ENCODE measurements at places on chromosomes 5 and 9. TPM values are rescaled to one million over a fixed set of nuclear protein-coding genes. Genes with fewer than 3 reads are reported as not detected.

Gene KCNT1
- 0.06 TPM for total RNA-seq

Gene TAF11L5
- not detected for total RNA-seq

Gene ENTPD8
- total RNA-seq, result not detected

- no peak for DNase-seq
Observed at GRCh38 chr9:136019041-136019680, 58.0 kb upstream of the UBAC1 start.

DNA sequence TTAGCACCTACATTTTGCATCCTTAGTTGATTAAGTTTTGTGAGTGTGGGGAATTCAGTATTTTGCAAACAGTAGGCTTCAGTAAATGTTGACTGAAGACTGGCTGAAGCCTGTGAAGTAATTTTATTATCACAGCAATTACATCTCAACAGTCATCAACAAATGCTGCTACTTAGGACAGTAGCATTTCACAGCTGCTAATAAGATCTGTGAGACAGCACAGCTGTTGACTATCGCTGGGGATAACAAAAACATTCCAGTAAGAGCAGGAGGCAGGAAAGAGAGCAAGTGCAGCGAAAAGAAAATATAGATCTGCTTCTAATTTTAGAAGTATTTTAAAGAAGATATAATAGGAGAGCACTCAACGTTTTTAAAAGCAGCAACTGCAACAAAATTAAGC lies 117.3 kb upstream of the FGF10 start:
- DNase-seq, result no peak

DNA sequence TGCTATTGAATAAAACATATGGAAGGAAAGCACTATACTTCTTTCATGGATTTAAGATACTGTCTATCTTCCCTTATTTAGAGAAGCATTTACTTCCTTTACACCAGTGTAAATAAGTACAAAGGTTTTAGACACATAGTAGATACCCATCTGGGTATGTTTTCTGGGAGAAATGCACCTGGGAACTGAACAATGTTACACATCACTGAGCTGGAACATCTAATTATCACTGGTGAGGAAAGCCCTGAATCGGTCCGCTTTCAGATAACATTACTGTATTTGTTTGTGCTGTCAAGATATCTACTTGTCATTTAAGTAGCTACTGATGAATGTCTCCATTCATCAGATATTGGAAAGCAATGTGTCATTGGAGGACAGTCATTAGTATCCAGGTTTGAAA lies 964.7 kb upstream of the PTPRD start:
- no peak for DNase-seq

Measured in CD4-positive, alpha-beta memory T cell (primary cell).